ENCODE measurements at places on chromosomes 5 and 9. TPM values are rescaled to one million over a fixed set of nuclear protein-coding genes. Genes with fewer than 3 reads are reported as not detected.
A peak's percentile ranks its signal among the peaks of the same experiment; 100 is the strongest.

Gene FBLL1
- 3.3 TPM for total RNA-seq

Gene CDH9
- 0.68 TPM for total RNA-seq

Gene SLC36A2
- total RNA-seq, result not detected

Gene CDX1
- total RNA-seq, result 5.0 TPM

Gene GAPT
- total RNA-seq, result not detected

Gene DELE1
- 67.9 TPM for total RNA-seq

Gene IFNB1
- total RNA-seq, result not detected

Gene ADAMTS16
- total RNA-seq, result 2.0 TPM

Gene IQGAP2
- 24.7 TPM for total RNA-seq

GRCh38 chr9:137953683-137954438 lies 76.3 kb downstream of the CACNA1B start:
- H3K4me3 ChIP-seq, result no peak overlapping the region
- H3K27me3 ChIP-seq, result peaks cover 3% of the 10 kb centered on the region
- H3K36me3 ChIP-seq, result no peaks in the 10 kb centered on the region
- no peaks in the 10 kb centered on the region for H3K4me1 ChIP-seq
- peak; percentile 68 for DNase-seq

GRCh38 chr5:149348518-149348917 lies 3.2 kb downstream of the GRPEL2 start:
- H3K4me1 ChIP-seq, result peaks cover 13% of the 10 kb centered on the region
- H3K27ac ChIP-seq, result no peak overlapping the region
- no peaks in the 10 kb centered on the region for H3K27me3 ChIP-seq
- DNase-seq, result no peak

GRCh38 chr5:37086466-37087173 lies 162.6 kb downstream of the CPLANE1 start:
- peaks cover 30% of the 10 kb centered on the region for H3K36me3 ChIP-seq
- no peak for DNase-seq
- no peak overlapping the region for H3K4me3 ChIP-seq

DNA sequence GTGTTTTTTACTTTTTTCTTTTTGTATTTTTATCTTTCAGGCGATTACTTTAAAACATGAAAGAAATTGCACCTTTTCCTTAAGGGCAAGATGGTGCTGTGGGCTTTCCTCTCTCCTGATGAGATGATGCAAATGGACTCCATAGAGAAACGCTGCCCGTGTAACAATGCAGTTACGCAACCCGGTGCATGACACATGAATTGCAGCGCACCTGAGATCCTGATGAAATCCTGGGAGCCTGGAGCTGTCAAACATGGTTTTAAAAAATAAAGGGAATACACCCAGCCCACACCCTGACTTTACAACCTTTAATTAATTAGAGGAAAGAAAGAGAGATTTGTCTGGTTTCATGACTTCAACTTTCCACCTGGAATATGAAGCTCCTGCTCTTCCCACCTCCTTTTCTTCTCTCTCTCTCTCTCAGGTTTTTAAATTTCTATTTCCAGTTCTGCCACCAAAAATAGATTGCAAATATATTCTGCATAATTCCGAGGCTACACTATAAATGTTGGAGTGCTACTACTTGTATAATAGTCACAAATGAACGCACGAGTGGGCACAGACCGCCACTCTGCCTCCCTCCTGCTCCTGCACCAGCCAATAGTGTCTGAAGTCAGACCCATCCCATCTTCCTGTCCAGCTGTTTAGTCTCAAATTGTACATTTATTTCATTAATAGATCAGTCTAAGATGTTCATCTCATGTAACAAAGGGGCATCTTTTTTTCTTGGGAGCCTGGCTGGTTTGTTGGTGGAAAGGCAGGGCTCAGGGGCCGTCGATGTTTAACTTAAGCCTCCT lies 179.1 kb downstream of the AUH start:
- no peaks in the 10 kb centered on the region for H3K36me3 ChIP-seq
- no peaks in the 10 kb centered on the region for H3K27me3 ChIP-seq
- no peak for DNase-seq
- no peak overlapping the region for H3K4me3 ChIP-seq
- peaks cover 6% of the 10 kb centered on the region for H3K4me1 ChIP-seq
- H3K27ac ChIP-seq, result peak overlapping the region; percentile 39

GRCh38 chr5:93874491-93874890 lies 133.1 kb upstream of the POU5F2 start:
- no peaks in the 10 kb centered on the region for H3K36me3 ChIP-seq
- H3K27me3 ChIP-seq, result no peaks in the 10 kb centered on the region
- H3K27ac ChIP-seq, result no peak overlapping the region
- H3K4me3 ChIP-seq, result no peak overlapping the region
- DNase-seq, result no peak
- H3K4me1 ChIP-seq, result no peaks in the 10 kb centered on the region

DNA sequence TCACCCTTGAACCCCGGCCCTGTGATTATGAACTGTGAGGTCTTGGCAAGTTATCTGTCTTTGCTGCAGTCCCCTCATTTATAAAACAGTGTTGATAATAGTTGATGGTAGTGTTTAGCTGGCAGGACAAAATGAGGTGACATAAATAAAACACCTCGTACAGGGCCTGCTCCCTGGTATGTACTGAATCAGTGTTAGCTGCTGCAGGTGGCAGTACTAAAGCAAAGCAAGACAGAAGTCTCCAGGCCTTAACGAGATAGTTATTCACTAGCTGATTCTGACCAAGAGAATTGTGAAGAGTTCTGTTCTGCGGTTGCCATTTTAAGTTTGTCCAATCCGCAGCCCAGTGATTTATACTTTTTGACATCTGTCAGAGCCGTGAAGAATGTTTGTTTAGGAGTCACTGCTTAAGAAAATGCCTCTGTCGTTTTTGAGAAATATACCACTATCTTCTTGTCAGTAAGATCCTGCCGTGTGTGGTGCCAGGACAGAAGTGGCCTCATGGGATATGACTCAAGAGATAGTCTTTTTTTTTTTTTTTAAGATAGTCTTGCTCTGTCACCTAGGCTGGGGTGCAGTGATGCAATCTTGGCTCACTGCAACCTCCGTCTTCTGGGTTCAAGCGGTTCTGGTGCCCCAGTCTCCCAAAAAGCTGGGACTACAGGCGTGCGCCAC lies 75.9 kb downstream of the KDM4C start:
- H3K27me3 ChIP-seq, result no peaks in the 10 kb centered on the region
- H3K36me3 ChIP-seq, result peaks cover 22% of the 10 kb centered on the region
- peaks cover 6% of the 10 kb centered on the region for H3K4me1 ChIP-seq
- no peak overlapping the region for H3K4me3 ChIP-seq

DNA sequence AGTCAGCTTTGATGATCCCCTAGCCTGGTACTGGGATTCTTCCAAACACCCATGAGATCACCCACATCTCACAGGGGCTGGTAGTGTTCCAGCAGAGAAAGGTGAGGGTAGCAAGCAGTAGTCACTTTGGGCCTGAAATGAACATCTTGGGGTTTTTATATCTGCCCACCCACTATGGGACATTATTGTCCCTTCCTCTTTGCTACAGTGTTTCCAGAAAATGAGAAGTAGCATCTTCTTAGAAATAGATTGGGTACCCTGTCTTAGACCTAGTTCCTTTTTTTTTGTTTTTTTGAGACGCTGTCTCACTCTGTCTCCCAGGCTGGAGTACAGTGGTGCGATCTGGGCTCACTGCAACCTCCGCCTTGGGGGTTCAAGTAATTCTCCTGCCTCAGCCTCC lies 249.2 kb upstream of the ANKRD55 start:
- H3K27ac ChIP-seq, result no peak overlapping the region
- peak overlapping the region; percentile 86 for H3K4me3 ChIP-seq
- DNase-seq, result no peak
- H3K4me1 ChIP-seq, result peaks cover 28% of the 10 kb centered on the region

- no peak overlapping the region for H3K27ac ChIP-seq
- no peak for DNase-seq
- no peaks in the 10 kb centered on the region for H3K27me3 ChIP-seq
- no peaks in the 10 kb centered on the region for H3K36me3 ChIP-seq
- no peak overlapping the region for H3K4me3 ChIP-seq
Observed at GRCh38 chr5:76788362-76788761, 30.5 kb upstream of the F2RL1 start.

GRCh38 chr9:75019654-75020053 lies 8.4 kb downstream of the CARNMT1 start:
- no peak overlapping the region for H3K4me3 ChIP-seq
- H3K27ac ChIP-seq, result no peak overlapping the region
- peaks cover 32% of the 10 kb centered on the region for H3K36me3 ChIP-seq
- H3K27me3 ChIP-seq, result no peaks in the 10 kb centered on the region
- DNase-seq, result no peak
- H3K4me1 ChIP-seq, result peaks cover 13% of the 10 kb centered on the region

GRCh38 chr9:136693490-136694162 lies 6.4 kb upstream of the AGPAT2 start:
- no peaks in the 10 kb centered on the region for H3K27me3 ChIP-seq
- H3K27ac ChIP-seq, result peak overlapping the region; percentile 83
- no peak overlapping the region for H3K4me3 ChIP-seq
- H3K36me3 ChIP-seq, result no peaks in the 10 kb centered on the region
- H3K4me1 ChIP-seq, result peaks cover 12% of the 10 kb centered on the region

GRCh38 chr9:801399-802071 lies 40.0 kb upstream of the DMRT1 start:
- H3K36me3 ChIP-seq, result no peaks in the 10 kb centered on the region
- DNase-seq, result no peak
- no peak overlapping the region for H3K27ac ChIP-seq
- no peak overlapping the region for H3K4me3 ChIP-seq

DNA sequence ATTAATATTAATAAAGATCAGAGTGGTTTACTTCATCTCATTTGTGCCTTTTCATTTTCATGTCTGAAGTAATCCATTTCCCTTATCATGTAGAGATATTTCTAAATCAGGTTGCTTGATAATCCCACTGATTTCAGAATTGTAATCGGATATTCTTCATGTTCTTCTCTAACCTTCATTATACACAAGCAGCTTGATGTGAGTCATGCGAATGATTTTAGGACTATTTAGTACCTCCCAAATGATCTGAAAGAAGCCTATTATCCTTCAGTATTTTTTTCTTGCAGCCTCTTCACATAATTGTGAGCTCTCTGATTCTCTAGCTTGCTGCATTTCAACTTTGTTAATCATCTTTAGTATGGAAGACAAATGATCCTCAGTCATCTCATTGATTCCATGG lies 182.0 kb downstream of the GIN1 start:
- no peak overlapping the region for H3K4me3 ChIP-seq
- no peaks in the 10 kb centered on the region for H3K27me3 ChIP-seq
- peaks cover 3% of the 10 kb centered on the region for H3K4me1 ChIP-seq
- no peak overlapping the region for H3K27ac ChIP-seq
- DNase-seq, result no peak

GRCh38 chr5:73153513-73153912 lies 19.5 kb upstream of the TMEM174 start:
- peaks cover 4% of the 10 kb centered on the region for H3K27me3 ChIP-seq
- DNase-seq, result no peak
- H3K36me3 ChIP-seq, result no peaks in the 10 kb centered on the region
- no peak overlapping the region for H3K4me3 ChIP-seq
- no peak overlapping the region for H3K27ac ChIP-seq
- H3K4me1 ChIP-seq, result peaks cover 3% of the 10 kb centered on the region

DNA sequence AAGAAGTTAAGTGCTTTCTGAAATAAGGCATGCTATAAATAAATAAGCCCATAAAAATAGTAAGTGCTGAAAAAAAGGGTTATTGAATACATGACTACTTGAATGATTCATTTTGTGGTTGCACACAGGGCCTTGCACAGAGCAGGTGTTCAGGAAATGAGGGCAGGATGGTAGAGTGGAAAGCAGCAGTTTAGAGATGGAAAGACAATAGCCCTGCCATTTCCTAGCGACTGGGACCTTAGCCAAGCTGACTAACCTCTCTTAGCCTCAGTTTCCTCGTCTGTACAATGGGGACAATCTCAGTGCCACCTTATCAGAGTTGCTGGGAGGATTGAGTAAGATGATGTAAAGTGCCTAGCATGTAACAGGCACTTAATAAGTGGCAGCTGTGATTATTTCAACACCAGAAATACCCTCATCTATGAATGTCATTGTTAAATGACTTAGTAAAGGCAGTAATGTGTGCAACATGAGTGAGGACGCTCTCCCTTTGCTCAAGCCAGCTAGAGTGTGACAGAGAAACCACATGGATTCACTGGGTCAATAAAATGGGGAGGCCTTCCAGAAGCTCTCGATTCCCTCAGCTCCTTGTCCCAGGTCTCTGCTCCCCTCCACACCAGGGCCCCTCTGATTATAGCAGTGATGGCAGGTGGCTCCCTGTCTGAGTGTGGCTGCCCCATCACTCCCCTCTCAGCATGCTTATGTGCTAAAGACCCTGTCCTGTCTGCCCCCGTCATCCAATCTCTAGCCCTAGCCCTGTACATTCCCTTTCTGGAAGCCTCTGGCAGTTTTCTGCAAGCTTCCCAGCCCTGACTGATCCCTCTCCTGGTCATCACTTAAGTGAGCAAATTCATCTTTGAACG lies 16.0 kb upstream of the PHF19 start:
- peaks cover 10% of the 10 kb centered on the region for H3K27me3 ChIP-seq
- no peak overlapping the region for H3K4me3 ChIP-seq
- no peak for DNase-seq
- H3K27ac ChIP-seq, result no peak overlapping the region

GRCh38 chr5:149414405-149415065 lies 35.4 kb upstream of the IL17B start:
- no peaks in the 10 kb centered on the region for H3K36me3 ChIP-seq
- no peak overlapping the region for H3K4me3 ChIP-seq

GRCh38 chr5:72622170-72622760 lies 115.1 kb upstream of the ZNF366 start:
- H3K4me1 ChIP-seq, result peaks cover 19% of the 10 kb centered on the region
- DNase-seq, result no peak
- H3K4me3 ChIP-seq, result no peak overlapping the region
- no peaks in the 10 kb centered on the region for H3K27me3 ChIP-seq
- H3K36me3 ChIP-seq, result no peaks in the 10 kb centered on the region
- no peak overlapping the region for H3K27ac ChIP-seq

- peaks cover 23% of the 10 kb centered on the region for H3K36me3 ChIP-seq
- no peak overlapping the region for H3K4me3 ChIP-seq
- H3K4me1 ChIP-seq, result peaks cover 10% of the 10 kb centered on the region
- H3K27ac ChIP-seq, result no peak overlapping the region
Observed at GRCh38 chr5:43627028-43627427, 24.0 kb downstream of the NNT start.

GRCh38 chr5:72209147-72210115 lies 102.2 kb downstream of the MAP1B start:
- H3K4me1 ChIP-seq, result peaks cover 5% of the 10 kb centered on the region
- no peak overlapping the region for H3K4me3 ChIP-seq
- no peak overlapping the region for H3K27ac ChIP-seq
- H3K27me3 ChIP-seq, result no peaks in the 10 kb centered on the region
- H3K36me3 ChIP-seq, result peaks cover 13% of the 10 kb centered on the region

- peaks cover 28% of the 10 kb centered on the region for H3K4me1 ChIP-seq
- no peaks in the 10 kb centered on the region for H3K36me3 ChIP-seq
- H3K27me3 ChIP-seq, result peaks cover 41% of the 10 kb centered on the region
- no peak for DNase-seq
- H3K27ac ChIP-seq, result peak overlapping the region; percentile 25
- H3K4me3 ChIP-seq, result peak overlapping the region; percentile 73
Observed at GRCh38 chr9:126723807-126724172, 81.0 kb upstream of the ZBTB43 start.

Data from type B pancreatic cell (in vitro differentiated cells).